Cortex of kidney (tissue), 1 donor: ENCODE measurements at places on chromosomes 4 and X.

- no peak for DNase-seq
These were observed 41.8 kb downstream of the FNIP2 start for GRCh38 chr4:158810487-158811215.

DNA sequence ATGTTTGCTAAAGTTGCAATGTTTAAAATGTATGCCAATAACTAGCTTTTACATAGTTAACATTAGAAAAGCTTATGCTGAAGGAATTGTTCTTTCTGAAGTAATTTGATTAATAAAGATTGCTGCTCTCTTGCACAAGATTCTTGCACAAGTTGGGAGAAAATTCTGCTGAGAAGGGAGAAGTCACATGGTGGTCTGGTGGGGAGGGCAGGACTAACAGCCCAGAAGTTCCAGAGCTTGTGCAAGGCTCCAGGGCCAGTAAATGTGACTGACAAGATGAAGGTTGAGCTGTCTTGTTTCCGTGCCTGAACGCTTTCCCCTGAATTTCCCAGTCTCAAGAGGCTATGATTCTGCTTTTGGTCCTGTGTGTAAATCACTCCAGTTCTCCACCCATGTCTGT is 112.9 kb upstream of the VCX start:
- DNase-seq, result no peak

DNA sequence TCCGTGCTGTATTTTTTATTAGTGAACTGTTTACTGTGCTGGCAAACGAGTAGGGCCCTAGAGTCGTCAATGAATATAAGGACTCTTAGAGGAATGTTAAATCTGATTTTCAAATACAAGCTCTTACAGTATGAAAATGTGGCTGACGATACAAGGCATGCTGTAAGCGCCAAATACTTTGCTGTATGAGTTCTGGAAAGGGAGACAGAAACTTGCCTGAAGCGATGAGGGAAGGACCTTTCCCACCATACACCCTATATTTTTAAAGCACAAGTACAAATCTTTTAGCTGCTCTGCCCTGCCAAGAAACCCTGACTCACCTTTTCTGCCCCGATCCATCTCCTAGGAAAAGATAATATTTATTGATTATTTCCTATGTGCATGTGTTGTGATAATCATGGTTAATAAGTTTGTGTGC is 15.7 kb upstream of the RUFY3 start:
- DNase-seq, result no peak

- no peak for DNase-seq
These were observed 10.5 kb upstream of the DHX15 start for GRCh38 chr4:24594887-24595286.

DNA sequence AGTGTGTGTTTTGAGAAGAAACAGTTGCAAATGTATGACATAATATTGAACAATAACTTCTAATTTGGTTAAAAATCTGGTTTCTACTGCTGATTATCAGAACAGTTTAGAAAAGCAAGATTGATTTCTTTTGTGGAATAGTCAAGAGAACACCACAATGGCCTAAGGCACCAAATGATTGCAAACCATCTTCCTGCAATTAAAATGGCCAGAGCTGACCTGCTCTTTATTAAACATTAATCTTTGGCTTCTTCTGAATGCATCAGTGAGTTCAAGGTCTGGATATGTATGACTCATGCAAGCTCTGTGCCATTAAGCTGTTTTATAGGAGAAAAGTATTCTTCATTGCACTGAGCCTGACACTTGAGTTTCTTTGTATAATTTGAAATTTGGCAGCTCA is 107.8 kb upstream of the PDHA2 start:
- no peak for DNase-seq

GRCh38 chrX:23799469-23800065 is 16.6 kb downstream of the SAT1 start:
- DNase-seq, result no peak

- DNase-seq, result no peak
These were observed 301.1 kb downstream of the ANK2 start for GRCh38 chr4:113350576-113350975.

GRCh38 chrX:130047416-130047815 is 62.9 kb downstream of the ELF4 start:
- no peak for DNase-seq

DNA sequence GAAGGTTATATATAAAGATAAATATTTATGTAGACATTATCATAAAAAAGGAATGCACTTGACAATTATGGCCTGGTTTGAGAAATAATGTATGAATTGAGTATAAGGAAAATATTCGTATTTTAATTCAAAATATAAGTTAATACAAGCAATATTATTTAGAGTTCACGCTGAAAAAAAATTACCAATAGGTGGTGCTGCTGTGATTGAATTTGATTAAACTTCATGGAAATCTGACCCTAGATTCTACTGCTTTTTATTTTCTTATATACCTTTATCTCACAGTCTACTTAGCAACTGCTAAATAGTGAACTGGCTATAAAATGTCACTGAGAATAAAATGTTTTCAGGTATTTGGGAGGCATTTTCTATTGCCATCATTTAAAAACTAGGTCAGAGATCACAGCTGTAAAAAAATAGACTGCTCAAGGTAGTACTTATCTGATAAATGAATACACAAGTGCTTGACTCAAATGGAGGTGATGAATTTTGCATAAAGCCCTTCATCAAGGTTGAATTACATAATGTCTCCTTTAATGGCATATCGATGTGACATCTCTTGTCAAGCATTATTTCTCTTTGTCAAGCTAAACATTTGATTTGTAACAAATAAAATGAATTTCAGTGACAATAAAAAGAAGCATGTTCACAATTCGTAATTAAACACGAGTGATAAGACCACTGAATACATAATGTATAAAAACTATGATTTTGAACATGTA is 1638.8 kb upstream of the PCDH7 start:
- no peak for DNase-seq
